ENCODE measurements at places on chromosomes 11 and 22.

DNA sequence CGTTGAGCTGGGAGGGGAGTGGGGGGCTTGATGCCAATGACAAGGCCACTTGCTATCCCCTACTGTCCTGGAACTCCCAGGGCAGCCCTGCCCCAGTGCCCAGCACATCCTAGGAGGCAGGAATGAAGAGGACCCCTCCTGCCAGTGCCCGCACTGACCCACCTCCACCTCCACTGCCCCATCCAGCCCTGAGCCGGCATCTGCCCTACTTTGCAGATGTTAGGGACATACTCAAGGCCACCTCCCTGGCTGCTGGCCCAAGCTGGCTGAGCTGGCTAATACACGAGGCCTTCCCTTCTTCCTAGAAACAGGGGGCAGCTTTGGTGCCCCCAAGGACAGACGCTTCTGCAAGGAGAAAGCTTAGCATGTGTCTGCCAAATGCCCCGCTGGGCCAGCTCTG, 10.8 kb downstream of the DHCR7 start:
- DNase-seq = no peak

DNA sequence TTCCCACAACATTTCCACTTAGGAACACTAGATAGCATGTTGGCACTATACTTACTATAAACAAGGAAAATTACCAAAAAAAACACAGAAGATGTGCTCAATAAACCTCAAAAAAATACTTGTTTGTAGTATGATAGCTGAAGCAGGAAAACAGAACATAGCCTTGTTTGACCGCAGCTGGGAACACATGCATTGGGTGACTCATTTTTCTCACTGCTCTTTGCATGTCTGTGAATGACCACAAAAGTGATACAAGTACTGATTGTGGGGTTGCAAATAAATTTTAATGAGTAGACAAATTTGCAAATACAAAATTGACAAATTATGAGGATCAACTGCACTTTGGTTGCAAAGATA, 22.8 kb upstream of the GUCY1A2 start:
- DNase-seq = no peak

- DNase-seq = no peak
These were observed 108.1 kb downstream of the TSPAN18 start for GRCh38 chr11:44834846-44835245.

DNA sequence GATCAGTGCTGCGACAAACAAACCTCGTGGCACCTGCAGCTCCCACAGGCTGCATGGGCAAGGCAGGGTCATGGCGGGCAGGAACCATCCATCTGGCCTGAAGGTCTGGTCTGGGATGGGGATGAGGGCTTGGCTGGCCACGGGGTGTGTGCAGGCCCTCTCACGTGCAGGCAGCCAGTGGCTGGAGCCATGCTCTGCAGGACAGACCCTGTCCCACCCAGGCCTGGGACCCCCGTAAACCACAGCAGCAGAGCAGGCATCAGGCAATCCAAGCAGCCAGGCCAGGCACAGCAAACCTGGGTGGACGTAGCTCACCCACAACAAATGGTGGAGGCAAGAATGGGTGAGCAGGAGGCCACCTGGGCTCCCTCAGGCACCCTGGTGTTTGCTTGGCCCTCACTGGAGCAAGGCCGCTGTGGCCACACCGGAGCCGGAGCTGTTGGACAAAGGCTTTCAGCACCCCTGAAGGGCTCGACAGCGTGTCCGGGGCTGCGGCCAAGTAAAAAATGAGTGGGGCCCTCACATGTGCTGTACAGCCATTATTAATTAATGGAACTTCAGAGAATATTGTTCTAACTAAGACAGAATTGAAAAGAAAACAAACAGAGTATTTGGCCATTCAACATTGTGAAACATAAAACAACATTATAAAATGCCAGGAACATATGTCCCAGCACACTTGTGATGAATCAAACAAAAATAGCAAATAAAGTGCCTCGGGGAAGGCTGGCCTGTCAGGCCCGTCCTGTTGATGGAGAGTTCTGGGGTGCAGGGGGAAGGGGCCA, 24.0 kb upstream of the GNB1L start:
- DNase-seq = no peak

GRCh38 chr11:65806979-65807378, 20.1 kb downstream of the OVOL1 start:
- no peak for DNase-seq

All from nucleus accumbens (tissue), 56 donors.